ENCODE measurements at places on chromosomes 12 and 14.

- no peak for DNase-seq
Measured at GRCh38 chr12:8946733-8947132, 2.7 kb downstream of the M6PR start.

GRCh38 chr12:34393086-34393820 is 371.0 kb downstream of the ALG10 start:
- no peak for DNase-seq

GRCh38 chr12:55847033-55847432 is 4.3 kb upstream of the MMP19 start:
- DNase-seq: peak; percentile 91

DNA sequence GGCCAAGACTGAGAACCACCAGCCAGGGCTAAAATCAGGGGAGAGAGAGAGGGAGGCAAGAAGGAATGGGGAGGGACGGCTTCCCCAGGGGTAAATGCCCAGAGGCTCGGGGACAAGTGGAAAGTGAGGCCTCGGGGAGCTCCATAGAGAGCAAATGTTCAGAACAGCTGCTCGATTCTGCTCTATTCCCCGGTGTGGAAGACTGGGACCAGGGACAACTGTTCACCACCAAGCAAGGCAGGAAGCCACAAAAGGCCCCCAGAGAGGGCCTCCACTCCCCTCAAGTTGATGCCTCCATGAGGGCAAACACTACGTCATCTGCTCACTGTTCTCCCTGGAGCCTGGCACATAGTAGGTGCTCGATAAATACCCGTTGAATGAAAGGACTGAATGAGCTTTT is 53.5 kb downstream of the IRF2BPL start:
- DNase-seq: no peak

GRCh38 chr12:67751381-67751928 is 102.9 kb downstream of the DYRK2 start:
- peak; percentile 47 for DNase-seq
